Esophagus squamous epithelium (tissue), 5 donors: ENCODE measurements at places on chromosomes 5 and 9.

DNA sequence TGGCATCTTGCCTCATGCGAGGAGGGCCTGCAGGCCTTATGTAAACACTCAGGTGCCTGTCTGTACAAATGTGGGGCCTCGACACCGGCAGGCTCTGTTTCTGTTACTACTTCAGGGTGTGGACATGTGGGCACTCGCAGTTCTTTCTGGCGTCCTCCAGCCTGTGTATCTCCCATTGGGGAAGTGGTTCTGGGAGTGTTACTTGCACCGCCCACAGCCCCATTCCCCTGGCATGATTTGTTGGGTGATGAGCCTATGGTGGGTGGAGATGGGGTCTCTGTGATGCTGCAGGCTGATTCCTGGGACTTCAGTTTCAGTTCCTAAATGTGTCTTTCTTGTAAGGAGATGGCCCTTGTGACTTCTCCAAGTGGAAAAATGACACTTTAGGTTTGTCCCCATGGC lies 82.1 kb upstream of the PITX1 start:
- DNase-seq, result no peak

GRCh38 chr5:91937121-91937520 lies 554.0 kb upstream of the ARRDC3 start:
- no peak for DNase-seq

- no peak for DNase-seq
These were observed 11.4 kb downstream of the BHMT start for GRCh38 chr5:79122973-79123372.

DNA sequence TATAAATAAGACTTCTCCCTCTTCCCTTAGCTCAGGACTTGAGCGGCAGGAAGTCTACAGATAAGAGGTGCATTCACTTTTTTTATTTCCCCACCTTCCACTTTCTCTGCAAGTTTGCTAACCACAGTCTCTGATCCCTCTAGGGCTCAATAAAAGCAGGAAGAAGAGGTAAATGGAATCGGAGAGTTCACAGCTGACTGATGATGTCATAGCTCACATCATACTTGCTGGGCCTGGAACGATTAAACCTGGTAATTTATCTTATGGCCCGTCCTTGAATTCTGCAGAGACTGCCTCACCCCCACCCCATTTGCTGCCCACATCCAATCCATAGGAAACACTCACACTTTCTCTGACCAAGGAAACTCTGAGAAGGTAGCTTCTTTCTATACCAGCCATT lies 62.9 kb downstream of the DRD1 start:
- no peak for DNase-seq

DNA sequence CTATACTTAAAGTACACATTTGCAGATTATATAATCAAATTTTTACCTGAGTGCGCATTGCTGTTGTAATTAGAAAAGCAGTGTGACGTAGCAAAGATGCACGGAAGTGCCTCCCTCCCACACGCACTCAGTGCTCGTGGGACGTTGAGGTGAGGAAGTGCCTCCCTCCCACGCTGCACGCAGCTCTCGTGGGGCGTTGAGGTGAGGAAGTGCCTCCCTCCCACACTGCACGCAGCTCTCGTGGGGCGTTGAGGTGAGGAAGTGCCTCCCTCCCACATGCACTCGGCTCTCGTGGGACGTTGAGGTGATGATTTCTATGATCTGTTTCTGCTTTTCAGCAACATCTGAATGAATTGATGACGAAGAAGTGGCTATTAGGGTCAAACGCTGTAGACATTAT lies 21.0 kb downstream of the EXOC3 start:
- DNase-seq, result no peak

DNA sequence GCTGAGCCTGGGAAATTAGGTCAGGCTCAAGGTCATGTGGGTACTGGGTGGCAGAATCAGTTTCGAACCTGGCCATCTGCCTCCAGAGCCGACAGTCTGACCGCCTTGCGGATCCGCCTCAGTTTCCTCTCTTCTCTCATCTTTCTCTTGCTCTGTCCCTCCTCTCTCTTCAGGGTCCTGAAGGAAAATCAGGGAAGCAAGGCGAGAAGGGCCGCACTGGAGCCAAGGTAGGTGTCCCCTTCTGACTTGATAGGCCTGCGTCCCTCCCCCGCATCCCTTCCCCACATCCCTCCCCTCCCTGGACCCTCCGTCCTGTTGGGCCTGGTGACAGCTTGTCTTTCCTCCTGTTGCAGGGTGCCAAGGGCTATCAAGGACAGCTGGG lies 40.8 kb upstream of the ORM1 start:
- no peak for DNase-seq

- no peak for DNase-seq
These were observed 60.5 kb upstream of the ANKRD33B start for GRCh38 chr5:10503321-10503720.

DNA sequence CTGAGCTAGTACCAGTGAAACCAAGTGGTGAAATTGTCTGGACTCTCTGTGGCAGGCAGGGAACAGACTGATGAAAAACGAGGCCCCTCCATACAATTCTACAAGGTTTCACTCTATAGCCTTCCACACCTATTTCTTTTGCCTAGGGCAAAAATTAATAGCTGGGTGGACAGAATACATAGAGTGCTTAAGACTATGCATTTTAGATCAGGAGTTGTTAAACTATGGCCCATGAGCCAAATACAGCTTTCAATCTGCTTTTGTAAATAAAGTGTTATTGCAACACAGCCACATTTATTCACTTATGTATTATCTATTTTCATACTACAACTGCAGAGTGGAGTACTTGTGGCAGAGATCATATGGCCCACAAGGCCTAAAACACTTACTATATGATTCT lies 45.2 kb downstream of the SH3TC2 start:
- DNase-seq, result no peak

- no peak for DNase-seq
These were observed 47.8 kb upstream of the RAPGEF6 start for GRCh38 chr5:131682826-131683225.

- no peak for DNase-seq
These were observed 107.0 kb downstream of the TRIO start for GRCh38 chr5:14250084-14250695.

- no peak for DNase-seq
These were observed 1493.2 kb downstream of the MAT2B start for GRCh38 chr5:164998590-164998989.

DNA sequence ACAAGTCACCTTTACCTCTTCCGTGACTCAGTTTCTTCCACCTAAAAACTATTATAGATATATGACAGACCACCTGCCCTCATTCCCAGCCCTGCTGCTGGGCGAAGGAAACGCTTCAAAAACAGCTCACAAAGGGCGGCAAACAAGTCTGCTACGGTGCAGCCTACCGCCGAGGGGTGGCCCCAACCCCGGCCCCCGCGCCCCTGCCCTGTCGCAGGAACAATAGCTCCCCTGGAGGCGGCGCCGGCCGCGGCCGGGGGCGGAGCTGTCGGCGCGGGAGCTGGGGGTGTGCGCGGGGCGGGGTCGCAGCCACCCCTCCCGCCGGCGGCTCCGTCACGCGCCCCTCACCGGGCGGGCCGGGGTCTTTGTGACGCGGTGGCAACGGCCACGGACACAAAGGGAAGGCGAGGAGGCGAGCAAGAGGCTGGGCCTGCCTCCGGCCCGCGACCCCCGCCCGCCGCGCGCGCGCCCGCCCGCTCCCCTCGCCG lies at the start of gene TMEFF1:
Gene TMEFF1, plus strand, starts transcription at position 362 of the 488 bp plus-strand sequence. CDS start 396 bp downstream, outside the sequence.
- no peak for DNase-seq

DNA sequence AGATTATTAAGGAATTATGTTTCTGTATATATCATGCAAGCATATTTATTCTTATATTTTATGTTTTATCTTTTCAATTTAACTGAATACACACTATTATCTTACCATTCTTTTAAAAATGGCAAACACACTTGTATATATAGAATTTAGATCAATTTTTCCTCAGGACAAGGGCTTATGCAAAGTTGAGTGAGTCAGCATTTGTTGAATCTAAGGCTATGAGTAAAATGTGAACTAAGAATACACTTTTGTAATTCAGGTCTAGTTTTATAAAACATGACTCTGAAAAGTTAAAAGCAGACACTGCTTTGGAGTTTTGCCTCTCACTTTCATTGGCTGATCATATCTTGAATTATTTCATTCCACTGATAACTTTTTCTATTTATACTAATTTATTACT lies 127.8 kb downstream of the FOCAD start:
- no peak for DNase-seq

DNA sequence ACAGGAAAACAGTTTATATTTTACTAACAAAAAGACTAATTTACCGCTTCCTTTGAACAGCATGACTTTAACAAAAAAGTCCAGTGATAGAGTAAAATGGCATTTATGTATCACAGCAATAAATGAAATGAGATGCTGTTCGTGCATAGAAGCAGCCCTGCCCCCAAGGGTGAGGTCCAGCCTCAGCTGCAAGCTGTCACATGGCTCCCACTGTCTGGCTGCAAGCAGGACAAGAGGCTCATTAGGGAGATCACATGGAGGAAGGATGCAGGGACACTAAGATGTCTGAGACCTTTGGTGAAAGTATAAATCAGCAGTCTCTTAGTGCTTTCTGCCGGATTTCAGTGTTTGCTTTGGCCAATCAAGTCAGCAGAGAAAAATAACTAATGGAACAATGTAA lies 23.0 kb downstream of the GDNF start:
- no peak for DNase-seq

DNA sequence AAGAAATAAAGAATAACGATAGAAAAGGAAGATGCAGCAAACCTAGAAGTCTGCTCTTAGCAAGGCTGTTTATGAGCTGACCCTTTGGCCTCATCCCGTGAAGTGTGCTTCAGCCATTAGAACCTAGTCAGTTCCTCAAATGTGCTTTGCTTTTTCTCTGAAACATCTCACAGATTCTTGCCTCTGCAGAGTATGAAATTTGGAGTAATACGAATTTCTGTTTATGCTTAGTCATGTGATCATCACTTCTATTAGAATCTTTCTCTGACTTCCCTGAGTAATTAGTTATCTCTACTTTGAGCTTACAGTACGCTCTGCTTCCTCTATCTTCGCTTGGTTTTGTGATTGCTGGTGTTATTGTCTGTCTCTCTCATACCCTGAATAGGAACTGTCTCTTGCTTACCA lies 11.3 kb downstream of the CYSTM1 start:
- no peak for DNase-seq
